ENCODE measurements at places on chromosomes 7 and 10. TPM values are rescaled to one million over a fixed set of nuclear protein-coding genes. Genes with fewer than 3 reads are reported as not detected.

TMEM176A gene
- total RNA-seq: 63.7 TPM

INA gene
- not detected for total RNA-seq

UNC5B gene
- total RNA-seq: 16.0 TPM

DNA sequence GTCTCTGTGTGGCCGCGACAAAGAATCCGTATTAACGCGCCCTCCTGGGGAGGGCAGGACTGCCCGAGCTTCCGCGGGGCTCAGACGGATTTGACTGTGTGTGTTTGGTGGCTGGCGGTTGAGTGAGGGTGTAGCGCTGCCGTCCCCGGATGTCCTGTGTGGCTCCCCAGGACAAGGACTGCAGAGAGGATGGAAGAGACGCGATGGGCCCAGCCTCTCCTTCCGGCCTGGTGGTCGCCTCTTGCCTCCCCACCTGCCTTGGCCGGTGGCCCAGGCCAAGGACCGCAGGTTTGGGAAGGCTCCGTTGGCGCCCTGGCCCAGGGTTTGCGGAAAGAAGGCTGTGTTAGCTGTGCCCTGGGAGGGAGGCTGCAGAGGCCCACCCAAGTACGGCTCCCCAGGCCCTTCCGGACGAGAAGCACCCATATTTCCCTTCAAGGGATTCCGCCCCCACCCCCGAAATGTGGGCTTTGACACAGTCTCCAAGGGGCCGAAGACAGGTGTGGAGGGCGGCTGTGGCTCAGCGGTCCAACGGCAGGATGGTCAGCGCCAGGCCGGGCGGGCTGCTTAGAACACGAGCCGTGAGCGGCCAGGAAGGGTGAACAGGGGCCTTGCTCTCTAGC lies 2.3 kb downstream of the UNCX start:
- H3K36me3 ChIP-seq: no peaks in the 10 kb centered on the region
- H3K27ac ChIP-seq: no peak overlapping the region
- peaks cover 87% of the 10 kb centered on the region for H3K27me3 ChIP-seq

DNA sequence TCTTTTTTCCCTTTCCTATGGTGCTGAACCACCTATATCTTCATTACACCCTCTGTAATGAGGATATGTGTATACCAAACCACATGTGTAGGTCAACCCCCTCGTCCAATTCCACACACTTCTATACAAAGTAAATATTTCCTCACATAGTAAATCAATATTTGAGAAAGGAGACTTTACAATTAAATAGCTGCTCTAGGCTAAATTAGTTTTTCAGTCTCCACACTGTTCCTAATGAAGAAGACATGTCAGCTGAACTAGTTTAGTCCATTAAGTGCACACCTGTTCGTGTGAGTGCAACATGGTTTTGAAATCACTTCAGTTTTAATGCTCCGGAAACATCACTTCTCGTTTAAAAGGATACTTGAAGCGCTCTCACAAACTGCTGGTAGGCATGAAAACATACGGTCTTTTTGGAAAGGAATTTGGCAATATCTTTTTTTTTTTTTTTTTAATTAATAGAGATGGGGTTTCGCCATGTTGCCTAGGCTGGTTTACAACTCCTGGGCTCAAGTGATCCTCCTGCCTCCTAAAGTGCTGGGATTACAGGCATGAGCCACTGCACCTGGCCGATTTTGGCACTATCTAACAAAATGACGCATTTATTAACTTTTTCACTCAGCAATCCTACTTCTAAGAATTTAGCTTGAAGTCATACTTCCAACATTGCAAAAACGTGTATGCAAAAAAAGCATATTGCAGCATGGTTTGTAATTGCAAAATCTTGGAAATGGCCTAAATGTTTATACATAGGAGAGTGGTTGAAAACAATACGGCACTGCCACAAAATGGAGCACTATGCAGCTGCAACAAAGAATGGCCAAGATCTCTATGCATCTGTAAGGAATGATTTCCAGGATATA lies 2.1 kb upstream of the XRCC2 start:
- no peaks in the 10 kb centered on the region for H3K27me3 ChIP-seq
- H3K27ac ChIP-seq: no peak overlapping the region
- peaks cover 11% of the 10 kb centered on the region for H3K4me1 ChIP-seq
- H3K36me3 ChIP-seq: no peaks in the 10 kb centered on the region
- no peak for DNase-seq

- no peak overlapping the region for H3K4me3 ChIP-seq
- H3K4me1 ChIP-seq: no peaks in the 10 kb centered on the region
- H3K36me3 ChIP-seq: no peaks in the 10 kb centered on the region
- DNase-seq: no peak
- no peaks in the 10 kb centered on the region for H3K27me3 ChIP-seq
Measured at GRCh38 chr7:113179313-113179712, 61.0 kb upstream of the SMIM30 start.

DNA sequence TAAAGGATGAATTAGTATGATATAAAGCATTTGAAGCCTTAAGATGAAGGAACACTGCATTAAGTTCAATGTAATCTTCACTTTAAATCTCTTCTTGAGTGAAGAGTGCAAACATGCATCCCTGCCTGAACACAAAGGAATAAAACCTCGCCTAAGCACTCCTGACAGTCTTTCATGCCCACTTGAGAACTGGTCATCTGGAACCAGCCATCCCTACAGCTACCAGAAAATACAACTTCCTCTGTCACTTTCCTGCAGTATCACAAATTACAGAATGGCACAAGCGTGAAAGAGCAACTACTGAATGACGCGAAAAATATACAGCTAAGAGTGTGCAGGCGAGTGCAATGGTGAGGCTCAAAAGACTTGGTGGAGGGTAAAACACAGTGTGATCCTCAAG lies 1079.9 kb downstream of the CNTNAP2 start:
- no peaks in the 10 kb centered on the region for H3K27me3 ChIP-seq
- no peak overlapping the region for H3K27ac ChIP-seq
- no peaks in the 10 kb centered on the region for H3K36me3 ChIP-seq

DNA sequence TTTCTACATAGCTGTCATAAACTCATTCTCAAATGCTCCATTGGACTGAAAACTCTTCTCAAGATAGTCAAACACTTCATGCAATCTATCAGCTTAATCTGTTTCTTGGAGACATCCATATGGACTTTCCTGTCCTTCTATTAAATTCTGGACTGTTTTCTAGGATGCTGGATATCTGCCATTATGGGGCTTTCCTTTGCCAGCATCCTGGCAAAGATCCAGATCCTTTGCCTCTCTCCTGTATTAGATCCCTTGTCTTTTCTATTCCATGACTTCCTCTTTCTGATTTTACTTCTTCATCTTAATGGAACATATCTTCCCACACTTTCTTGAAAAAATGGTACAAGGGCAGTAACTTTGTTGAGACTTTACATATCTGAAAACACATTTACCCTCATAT lies 35.9 kb upstream of the SKAP2 start:
- no peak overlapping the region for H3K27ac ChIP-seq
- H3K4me1 ChIP-seq: no peaks in the 10 kb centered on the region
- DNase-seq: no peak
- no peaks in the 10 kb centered on the region for H3K36me3 ChIP-seq
- H3K4me3 ChIP-seq: no peak overlapping the region

DNA sequence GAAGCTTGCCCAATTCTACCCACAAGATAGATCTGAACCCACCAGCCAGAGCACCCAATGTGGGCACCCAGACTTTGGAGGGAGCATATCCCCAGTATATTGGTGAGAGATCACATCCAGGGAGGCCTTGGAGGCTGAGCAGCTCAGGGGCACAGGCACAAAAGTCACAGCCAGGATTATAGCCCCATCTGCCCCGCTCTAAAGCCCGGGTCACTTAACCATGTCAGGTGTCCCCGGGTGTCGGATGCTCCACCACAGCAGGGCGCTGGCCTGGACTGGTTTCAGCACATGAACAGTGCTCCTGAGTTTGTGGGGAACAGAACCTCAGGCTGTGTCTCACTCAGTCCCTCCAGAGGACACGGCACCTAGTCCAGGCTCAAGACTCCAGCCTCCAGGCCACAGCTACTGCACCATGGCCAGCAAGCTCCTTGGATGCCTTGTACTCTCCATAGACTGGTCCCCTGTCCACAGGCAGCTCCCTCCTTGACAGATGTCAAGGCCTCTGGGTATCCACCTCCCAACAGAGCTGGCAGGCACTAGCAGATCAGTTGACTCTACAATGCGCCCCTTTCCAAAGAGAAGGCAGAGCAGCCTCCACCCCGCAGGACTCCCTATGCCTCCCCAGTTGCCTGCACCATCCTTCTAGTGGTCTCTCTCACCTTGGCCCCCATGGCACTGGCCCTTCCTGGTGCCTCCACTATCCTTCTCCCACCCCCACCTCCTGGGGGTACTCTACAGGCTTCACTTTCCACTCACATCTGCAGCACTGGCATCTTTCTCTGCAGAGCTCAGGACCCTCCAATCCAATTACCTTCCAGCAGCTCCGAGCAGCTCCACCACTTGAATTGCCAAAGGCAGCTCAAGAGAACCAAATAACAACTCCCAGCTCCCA lies 306.0 kb downstream of the GRID1 start:
- H3K27ac ChIP-seq: no peak overlapping the region
- DNase-seq: no peak
- no peak overlapping the region for H3K4me3 ChIP-seq
- H3K4me1 ChIP-seq: no peaks in the 10 kb centered on the region

DNA sequence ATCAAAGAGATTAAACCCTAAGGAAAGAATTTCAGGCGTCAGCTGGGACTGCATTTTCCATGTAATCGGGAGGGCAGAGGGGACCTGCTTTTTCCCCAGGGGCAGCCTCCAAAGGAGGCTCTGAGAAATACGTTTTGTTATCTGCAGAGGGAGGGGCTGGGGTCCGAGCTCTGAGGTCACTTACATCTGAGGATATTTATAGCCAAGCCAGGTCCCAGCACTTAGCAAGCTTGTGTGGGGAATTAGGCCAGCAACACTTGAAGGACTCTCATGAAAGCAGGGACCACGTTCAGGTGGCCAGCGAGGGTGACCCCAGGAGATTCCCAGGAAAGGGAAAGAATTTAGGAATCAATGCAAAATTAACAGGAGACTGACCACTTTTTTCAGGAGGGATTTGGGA lies 20.6 kb upstream of the GDI2 start:
- H3K4me3 ChIP-seq: no peak overlapping the region
- H3K27ac ChIP-seq: no peak overlapping the region

DNA sequence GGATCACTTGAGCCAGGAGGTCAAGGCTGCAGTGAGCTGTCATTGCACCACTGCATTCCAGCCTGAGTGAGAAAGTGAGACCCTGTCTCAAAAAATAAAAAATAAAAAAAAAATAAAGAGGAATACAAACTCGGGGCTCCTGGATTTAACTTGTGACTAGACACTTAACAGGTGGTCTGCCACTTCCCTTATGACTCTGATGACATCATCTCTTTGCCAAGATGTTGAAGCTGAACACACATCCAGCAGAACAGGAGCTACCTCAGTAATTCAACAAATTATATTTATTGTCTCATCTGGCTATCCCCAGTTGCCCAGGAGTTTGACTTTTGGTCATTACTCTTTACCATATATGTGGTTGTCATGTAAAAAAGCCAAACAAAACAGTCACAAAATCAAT lies 35.3 kb downstream of the NEUROD6 start:
- no peaks in the 10 kb centered on the region for H3K36me3 ChIP-seq
- H3K4me1 ChIP-seq: no peaks in the 10 kb centered on the region
- H3K27me3 ChIP-seq: no peaks in the 10 kb centered on the region
- H3K4me3 ChIP-seq: no peak overlapping the region

GRCh38 chr10:76297358-76297757 lies 865.9 kb downstream of the LRMDA start:
- no peaks in the 10 kb centered on the region for H3K27me3 ChIP-seq
- H3K36me3 ChIP-seq: no peaks in the 10 kb centered on the region
- H3K4me3 ChIP-seq: no peak overlapping the region
- DNase-seq: no peak
- H3K4me1 ChIP-seq: peaks cover 4% of the 10 kb centered on the region
- peak overlapping the region; percentile 25 for H3K27ac ChIP-seq
